ENCODE measurements at places on chromosomes 1 and 21.

- DNase-seq = no peak
Measured at GRCh38 chr1:207992677-207993236, 81.8 kb upstream of the CD34 start.

GRCh38 chr1:43830802-43831201 is 102.8 kb upstream of the ARTN start:
- DNase-seq = no peak

DNA sequence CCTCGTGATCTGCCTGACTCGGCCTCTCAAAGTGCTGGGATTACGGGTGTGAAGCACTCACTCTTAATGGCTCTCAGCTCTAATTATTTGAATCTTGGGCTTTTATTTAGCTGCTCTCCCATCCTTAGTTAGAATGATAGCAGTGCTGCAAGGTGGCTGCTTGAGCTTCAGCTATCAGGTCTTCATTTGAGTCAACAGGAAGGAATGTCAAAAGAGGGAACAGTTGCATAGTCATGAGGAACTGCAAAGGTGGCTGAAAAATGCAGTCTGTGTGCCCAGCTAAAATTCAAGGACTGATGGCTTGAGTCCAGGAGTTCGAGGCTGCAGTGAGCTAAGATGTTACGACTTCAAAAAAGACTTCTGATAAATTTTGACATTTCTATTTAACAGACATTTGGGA is 55.6 kb downstream of the UCK2 start:
- no peak for DNase-seq

DNA sequence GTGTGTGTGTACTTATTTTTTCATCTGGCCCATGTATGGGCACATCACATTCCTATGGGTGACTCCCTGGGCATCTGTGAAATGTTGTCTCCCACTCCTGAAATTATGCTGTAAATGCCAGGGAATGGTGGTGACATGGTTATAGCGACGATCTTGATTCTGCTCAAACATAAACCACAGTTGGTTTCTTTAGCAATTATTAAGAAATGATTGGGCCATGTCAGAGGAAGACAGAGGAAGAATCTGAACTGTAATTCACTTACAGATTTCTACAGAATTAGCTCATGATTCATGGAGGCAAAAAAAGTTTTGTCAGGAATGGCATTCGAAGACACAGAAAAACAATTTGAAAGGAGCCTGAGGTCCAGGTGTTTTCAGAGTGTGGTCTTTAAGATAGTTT is 25.8 kb upstream of the KCNE1 start:
- DNase-seq = no peak

- no peak for DNase-seq
Measured at GRCh38 chr21:29218749-29219148, 80.0 kb upstream of the BACH1 start.
